ENCODE measurements at places on chromosomes 6 and 20.
A peak's percentile ranks its signal among the peaks of the same experiment; 100 is the strongest.

DNA sequence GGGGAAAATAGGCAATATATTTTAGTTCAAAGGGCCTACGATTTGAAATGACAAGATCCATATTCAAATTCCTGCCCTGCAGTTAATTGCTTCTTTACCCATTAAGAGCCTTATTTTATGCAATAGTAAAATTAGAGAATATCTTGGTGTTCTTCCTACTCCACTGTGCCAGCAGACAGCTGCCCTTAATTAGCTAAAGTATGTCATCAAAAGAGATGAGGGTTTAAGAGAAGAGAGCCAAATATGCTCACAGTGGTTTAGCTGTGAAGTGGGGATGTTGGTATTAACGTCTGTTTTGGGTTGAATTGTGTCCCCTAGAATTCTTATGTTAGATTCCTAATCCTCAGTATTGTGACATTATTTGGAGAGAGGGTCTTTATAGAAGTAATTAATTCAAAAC lies 148.1 kb downstream of the MOXD1 start:
- DNase-seq = no peak

DNA sequence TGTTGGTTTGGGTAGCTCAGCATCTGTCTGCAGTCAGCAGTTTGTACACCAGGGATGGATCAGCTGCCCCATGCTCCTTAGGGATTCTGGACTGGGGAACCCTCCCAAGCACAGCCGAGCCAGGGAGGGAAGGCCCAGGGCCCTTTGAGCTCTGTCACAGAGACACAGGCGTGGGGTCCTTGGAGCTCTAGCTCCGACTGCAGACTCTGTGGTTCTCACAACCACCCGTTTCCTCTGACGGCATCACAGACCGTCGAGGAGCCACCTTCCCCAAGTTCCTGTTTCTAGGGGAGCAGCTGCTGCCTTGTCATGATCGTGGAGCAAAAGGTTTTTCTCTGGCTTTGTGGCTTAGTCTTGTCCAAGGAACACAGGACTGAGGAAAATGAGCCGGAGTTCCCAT lies at the start of gene SLA2:
Gene SLA2, minus strand, starts transcription at position 199 of the 400 bp plus-strand sequence. CDS start 4,861 bp downstream, outside the sequence.
- DNase-seq = no peak

DNA sequence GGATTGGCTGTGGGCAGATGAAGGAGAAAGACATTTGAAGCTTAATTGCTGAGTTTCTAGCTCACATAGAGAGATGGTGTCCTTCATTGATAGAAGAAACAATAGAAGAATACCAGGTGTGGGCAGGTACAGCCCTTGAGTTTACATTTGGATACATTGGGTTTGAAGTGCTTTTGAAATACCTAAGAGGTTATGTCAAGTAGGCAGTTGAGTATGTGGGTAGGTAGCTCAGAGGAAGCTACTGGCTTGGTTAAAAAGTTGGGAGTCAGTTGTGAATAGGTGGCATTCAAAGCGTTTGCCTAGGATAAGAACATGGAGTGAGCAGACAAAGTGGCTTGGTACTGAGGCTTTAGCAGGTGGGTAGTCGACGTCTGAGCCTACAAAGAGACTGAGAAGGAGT lies 25.0 kb downstream of the NDUFAF5 start:
- no peak for DNase-seq

DNA sequence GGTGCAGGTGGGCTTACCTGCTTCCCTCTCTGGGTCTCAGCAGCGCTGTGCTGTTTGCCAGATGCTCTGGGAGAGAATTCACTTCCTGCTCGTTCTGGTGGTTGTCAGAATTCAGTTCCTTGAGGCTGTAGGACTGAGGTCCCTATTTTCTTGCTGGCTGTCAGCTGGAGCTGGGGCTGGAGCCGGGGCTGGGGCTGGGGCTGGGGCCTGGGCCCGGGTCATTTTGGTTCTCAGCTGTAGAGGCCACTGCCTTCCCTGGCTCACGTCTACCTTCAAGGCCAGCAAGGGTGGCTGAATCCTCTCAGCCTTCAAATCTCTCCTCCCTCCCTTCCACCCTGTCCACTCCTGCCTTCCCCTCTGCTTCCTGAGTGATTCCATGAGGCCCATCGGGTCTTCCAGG lies 16.8 kb upstream of the PHACTR3 start:
- DNase-seq = no peak

DNA sequence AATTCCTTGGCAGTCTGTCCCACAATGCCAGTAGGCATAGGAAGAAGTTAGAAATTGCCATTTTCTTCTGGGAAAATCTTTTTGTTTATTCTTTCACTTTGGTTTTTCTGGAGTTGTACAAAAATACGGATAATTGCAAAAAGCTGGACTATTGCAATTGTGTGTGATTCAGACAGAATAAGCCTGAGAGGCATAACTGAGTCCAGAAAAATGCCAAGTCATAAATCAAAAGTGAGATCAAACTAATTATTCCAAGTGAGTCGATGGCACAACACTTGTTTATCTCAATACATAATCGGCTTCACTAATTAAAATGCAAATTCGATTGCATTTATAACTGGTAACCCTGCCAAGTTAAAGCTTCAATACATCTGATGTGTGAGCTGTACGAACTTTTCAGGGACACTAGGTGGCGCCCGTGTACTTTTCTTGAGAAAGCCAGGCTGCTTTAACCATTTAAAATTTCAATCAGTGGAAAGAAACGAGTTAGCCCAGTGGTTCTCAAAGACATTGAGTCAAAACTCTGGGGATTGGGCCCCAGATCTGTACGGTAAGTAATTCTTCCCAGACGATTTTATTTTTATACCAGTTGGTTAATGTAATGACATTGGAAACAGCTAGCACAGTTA lies 102.6 kb downstream of the LAMP5 start:
- DNase-seq = peak; percentile 80

DNA sequence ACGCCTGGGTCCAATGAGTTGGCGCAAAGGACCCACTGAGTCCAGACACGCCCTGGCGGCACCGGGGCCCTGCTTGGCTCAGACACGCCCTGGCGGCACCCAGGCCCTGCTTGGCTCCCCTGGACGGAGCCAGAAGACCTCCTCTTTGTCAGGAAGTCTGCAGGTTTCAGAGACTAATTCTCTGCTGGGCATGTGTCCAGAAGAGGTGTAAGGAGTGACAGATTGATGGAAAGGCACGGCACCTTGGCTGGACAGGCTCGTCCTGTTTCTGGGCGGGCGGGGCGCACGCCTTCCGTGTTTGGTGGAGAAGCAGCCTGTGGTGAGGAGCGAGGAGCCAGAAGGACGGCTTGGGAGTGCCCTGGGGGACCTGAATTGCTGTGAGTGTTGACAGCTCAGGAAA lies 23.1 kb upstream of the DACT2 start:
- peak; percentile 16 for DNase-seq

- DNase-seq = no peak
These were observed 141.6 kb upstream of the DTNBP1 start for GRCh38 chr6:15804164-15805154.

GRCh38 chr6:161233986-161234661 lies 39.7 kb downstream of the AGPAT4 start:
- no peak for DNase-seq

DNA sequence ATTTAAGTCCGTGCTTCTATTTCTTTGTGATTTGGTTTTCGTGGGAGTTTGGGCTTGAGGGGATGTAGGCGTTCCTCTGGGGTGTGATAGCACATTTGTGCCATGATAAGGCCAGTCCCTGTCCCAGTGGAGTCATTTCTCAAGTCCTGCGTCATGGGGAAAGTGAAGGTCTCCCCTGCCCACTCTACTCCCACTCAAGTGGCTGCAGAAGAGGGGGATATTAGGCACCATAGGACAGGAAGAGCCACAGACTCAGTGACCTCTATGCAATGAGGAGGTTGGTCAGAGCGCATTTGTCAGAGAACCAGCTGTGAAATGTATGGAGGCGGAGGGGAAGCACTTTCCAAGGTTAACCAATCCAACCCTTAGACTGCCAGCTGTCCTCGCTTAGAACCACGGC lies 51.9 kb upstream of the EDN1 start:
- no peak for DNase-seq

- no peak for DNase-seq
These were observed 117.4 kb downstream of the TTLL2 start for GRCh38 chr6:167442245-167442644.

- no peak for DNase-seq
These were observed 107.9 kb upstream of the FLRT3 start for GRCh38 chr20:14445310-14445709.

- no peak for DNase-seq
These were observed 64.8 kb upstream of the UNC93A start for GRCh38 chr6:167226383-167226685.

- peak; percentile 50 for DNase-seq
These were observed 1.1 kb upstream of the PANK2 start for GRCh38 chr20:3887876-3888620.

GRCh38 chr6:44117397-44118128 lies 9.7 kb downstream of the MRPL14 start:
- no peak for DNase-seq

- peak; percentile 13 for DNase-seq
These were observed 609 bp downstream of the MYL9 start for GRCh38 chr20:36541768-36542488.

DNA sequence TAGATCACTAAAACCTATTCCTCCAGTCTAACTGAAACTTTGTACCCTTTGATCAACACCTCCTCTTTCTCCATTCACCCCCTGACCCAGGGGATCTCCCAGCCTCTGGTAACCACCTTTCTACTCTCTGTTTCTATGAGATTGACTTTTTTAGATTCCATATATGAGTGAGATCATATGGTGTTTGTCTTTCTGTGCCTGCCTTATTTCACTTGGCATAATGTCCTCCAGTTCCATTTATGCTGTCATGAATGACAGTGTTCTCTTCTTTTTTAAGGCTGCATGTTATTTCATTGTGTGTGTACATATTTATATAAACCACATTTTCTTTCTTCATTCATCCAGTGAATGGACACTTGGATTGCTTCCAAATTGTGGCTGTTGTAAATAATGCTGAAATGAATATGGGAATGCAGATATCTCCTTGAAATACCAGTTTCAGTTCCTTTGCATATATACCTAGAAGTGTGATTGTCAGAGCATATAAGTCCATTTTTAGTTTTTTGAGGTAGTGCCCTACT lies 57.7 kb downstream of the DHX35 start:
- DNase-seq = no peak

GRCh38 chr20:34547844-34548613 lies 10.5 kb upstream of the MAP1LC3A start:
- peak; percentile 49 for DNase-seq

DNA sequence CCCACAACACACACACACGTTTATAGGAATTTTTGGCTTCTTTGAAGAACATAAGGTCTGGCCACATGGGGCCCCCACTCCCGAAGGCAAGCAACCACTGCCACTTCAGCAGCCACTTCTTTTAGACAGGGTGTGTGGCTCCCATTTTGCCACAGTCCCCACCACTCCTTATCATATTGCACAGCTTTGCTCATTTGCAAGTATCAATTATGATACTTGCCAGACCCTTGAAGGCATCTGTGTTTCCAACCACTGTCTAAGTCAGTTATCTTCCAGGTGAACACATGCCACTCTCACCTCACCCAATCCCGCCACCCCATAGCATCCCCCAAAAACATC lies 73.1 kb downstream of the NOL4L start:
- DNase-seq = no peak

GRCh38 chr6:40328386-40328985 lies 258.7 kb downstream of the LRFN2 start:
- peak; percentile 56 for DNase-seq

DNA sequence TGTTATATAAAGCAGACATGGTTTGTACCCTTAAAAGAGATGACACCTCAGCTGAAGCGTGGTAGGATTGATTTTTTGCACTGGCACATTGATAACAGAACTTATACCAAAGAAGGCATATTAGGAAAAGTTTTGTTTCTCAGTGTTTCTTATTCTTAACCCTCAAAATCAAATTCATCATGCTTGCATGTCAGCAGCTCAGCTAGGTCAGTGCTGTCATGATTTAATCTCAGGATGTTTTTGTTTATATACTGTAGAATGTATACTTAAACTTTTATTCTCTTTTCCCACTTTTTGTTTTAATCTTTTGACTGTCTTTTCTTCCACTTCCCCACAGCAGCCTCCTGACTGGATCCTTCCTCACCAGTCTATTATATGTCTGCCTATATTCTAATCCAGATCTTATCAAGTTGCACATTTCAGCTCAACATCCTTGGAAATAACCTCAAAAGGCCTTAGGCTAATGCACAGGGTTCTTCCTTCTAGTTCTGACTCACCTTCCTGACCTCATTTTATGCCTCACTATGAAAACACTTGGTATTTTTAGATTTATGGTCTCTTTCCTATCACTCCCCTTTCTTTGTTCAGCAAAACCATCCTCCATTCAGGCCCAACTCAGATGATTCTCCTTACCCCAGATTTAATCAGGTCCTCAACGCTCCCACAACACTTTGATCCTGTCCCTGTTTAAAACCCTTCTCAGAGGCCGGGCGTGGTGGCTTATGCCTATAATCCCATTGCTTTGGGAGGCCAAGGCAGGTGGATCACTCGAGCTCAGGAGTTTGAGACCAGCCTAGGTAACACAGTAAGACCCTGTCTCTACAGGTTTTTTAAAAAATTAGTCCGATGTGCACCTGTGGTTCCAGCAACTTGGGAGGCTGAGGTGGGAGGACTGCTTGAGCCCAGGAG lies 7.2 kb downstream of the HEBP2 start:
- DNase-seq = no peak

DNA sequence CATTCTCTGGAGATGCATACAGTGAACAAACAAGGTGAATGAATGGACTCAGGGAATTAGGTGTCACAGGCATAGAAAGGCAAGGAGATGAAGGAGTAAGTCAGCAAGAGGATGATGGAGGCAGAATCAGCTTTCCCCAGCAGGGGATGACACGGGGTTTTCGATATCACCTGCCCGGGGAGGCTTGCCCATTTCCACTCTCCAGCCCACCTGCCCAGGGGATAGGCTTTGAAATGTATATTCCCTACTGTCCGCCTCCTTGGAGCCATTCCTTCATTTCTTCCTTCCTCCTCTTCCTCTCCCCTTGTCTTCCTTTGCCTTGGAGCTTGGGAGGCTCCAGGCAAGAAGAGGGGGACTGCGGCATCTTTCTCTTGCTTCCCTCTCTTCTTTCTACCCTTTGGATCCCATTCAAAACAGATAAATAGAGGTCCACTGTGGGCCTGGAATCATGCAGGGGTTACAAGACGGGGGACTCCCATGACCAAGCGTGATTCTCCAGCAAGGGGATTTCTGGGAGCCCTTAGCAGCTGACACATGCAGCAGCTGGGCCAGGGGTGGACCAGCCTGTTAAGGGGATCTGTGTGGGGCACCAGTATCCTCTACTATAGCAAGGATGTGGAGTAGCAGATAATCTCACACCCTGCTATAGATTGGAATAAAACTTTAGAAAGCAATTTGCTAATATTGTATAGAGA lies 23.5 kb upstream of the RNF24 start:
- DNase-seq = no peak

DNA sequence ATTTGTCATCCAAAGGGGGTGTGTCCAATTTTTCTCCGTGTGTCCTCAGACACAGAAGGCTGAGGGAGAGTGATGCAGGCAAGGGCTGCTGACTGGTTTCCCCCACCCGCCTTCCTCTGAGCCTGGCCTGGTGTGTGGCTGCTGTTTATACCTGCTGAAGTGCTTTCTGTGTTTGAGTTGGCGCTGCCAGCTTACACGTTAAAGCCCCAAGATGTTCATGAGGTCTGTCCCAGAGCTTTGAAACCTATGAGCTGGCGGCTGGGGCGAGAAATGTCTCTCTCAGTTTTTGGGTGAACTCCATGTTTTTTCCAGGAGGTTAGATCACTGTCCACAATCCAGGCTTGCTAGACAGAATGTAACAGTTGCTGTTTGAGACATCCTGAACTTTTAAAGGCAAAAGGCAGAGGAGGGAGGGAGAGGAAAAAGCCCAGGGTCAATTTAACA lies 69.0 kb upstream of the CCN2 start:
- no peak for DNase-seq

- no peak for DNase-seq
These were observed 530.8 kb downstream of the BCKDHB start for GRCh38 chr6:80637312-80637711.
